Activated T-cell treated with anti-CD3 and anti-CD28 coated beads for 48 hours (primary cell): ENCODE measurements at places on chromosomes 4 and X.

DNA sequence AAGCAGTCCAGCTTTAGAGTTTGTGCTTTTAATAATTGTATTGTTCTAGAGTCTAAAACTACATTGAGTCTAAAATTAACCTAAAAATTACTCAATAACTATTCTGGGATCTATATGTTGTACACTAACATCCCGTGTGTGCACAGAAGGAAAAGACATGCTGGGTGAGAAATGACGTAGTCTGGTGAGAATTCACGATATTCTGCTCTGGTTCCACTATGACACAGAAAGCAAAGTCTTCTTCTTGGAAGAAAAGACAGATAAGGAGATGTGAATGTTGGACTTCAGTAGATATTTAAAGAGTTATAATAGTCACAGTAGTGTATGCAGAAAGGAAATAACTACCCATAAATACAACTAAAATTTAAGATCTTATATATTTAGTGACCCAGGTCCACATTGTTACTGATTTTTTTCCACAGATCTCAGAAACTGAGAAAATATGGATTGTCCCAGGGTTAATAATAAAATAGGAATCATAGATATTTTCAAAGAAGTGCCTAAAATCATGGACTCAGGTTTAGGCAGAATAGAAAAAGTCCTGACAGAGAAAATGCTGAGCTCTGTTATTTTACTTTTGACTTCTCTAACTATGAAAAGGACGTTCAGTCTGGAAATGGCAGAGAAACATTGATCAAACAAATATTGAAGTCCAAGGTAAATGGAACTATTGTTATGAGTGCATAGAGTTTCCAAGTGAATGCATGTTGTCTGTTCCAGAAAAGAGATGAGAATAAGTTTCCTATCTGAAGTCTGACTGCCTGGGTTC lies 170.7 kb downstream of the ANKRD50 start:
- no peak for DNase-seq

- no peak for DNase-seq
Observed at GRCh38 chr4:109359040-109359646, 56.7 kb upstream of the COL25A1 start.

DNA sequence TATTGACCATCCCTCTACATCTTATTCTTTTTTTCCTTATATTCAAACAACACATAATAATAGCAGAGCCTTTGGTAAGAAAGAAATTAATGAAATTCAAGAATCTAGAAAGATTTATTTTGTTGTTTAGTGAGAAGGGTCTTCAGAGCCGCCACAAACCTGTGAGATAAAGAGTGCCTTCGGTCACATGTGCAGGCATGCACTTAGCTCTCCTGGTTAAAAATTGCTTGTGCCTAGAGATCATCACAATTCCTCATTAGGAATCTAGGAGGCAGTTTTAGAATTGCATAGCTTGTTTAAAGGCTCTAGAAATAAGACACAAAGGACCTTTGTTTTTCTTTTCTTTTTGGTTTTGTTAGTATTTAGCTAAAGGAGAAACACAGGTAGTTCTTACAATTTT lies 1948.4 kb upstream of the IGFBP7 start:
- no peak for DNase-seq

DNA sequence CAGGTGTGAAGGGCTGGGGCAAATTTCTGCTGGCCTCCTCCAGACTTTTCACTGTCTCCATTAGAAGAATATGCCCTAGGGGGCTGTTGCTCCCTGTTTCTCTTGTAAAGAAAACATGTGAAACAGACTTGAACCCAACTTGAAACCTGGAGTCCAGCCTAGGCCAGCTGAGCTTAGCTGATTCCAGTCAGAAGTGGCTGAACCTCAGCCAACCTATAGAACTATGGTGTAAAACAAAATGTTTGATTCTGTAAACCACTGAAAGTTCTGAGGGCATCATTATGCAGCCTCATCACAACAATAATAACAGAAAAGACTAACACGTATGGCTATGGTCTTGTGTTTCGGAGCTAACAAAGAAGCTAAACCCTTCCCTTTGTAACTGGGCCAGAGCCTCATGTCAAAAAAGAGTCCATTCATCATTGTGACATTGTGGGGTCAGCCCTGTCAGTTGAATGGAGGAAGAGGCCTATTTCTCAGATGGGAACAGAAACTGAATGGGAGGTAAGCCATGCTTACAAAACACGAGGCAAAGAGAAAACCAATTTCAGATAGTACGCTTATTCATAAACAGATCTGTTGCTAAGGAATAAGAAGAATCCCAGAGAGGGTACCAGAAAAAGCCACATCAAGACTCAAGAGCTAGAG lies 34.1 kb downstream of the SETD7 start:
- DNase-seq = no peak

- DNase-seq = no peak
Observed at GRCh38 chr4:83625821-83626220, 89.9 kb downstream of the GPAT3 start.

DNA sequence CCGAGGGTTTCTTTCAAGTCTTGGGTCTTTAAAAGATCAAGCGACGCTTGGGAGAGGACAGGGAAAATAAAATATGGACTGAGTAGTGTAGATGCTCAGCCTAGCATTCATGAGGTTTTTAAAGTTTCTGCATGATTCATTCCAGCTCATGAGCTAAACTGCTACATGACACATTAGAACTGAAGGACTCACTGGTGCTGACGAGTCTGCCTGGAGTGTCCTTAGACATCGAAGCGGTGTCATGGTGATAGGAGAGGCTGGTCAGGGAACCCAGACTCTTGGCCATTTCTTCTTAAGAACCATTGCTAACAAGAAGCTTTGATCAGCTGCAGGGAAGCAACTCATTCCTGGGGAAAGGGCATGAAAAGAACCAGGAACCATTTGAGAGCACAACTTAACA lies 158.6 kb downstream of the TRIML1 start:
- no peak for DNase-seq

GRCh38 chr4:44532851-44533250 lies 84.2 kb upstream of the KCTD8 start:
- DNase-seq = no peak

GRCh38 chrX:69152417-69152841 lies 12.8 kb downstream of the PJA1 start:
- no peak for DNase-seq

- DNase-seq = no peak
Observed at GRCh38 chrX:95057341-95057740, 1383.3 kb downstream of the FAM133A start.

GRCh38 chrX:153580700-153581386 lies 18.1 kb downstream of the CCNQ start:
- DNase-seq = no peak
